CD8-positive, alpha-beta memory T cell (primary cell): ENCODE measurements at places on chromosomes 16 and 17. TPM values are rescaled to one million over a fixed set of nuclear protein-coding genes. Genes with fewer than 3 reads are reported as not detected.

The CACNG3 gene
- total RNA-seq, result not detected

The WNT3 gene
- total RNA-seq, result not detected

The CDRT15L2 gene
- not detected for total RNA-seq

DNA sequence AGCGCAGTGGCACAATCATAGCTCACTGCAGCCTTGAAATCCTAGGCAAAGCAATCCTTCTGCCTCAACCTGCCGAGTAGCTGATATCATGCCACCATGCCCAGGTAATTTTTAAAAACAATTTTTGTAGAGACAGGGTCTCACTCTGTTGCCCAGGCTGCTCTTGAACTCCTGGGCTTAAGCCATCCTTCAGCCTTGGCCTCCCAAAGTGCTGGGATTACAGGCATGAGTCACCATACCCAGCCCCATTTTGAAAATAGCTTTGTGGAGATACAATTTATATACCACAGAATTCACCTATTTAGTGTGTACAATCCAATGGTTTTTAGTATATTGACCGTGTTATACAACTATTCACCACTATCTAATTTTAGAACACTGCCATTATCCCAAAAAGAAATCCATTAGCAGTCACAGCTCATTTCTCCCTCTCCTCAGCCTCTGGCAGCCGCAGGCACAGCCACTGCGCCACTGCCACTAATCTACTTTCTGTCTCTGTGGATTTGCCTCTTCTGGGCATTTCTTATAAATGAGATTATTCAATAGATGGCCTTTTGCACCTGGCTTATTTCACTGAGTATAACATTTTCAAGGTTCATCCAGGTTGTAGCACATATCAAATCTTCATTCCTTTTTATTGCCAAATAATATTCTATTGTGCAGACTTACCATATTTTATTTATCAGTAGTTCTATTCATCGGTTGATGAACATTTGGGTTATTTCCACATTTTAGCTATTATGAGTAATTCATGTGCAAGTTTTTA, 6.5 kb downstream of the RNF157 start:
- H3K4me3 ChIP-seq, result no peak overlapping the region
- no peaks in the 10 kb centered on the region for H3K36me3 ChIP-seq
- peaks cover 26% of the 10 kb centered on the region for H3K4me1 ChIP-seq
- no peak for DNase-seq
- no peaks in the 10 kb centered on the region for H3K27me3 ChIP-seq

- peaks cover 19% of the 10 kb centered on the region for H3K4me1 ChIP-seq
- H3K27me3 ChIP-seq, result no peaks in the 10 kb centered on the region
- H3K36me3 ChIP-seq, result no peaks in the 10 kb centered on the region
- H3K4me3 ChIP-seq, result no peak overlapping the region
- no peak for DNase-seq
Observed at GRCh38 chr17:7864995-7865650, 7.3 kb downstream of the CYB5D1 start.

- no peak for DNase-seq
- H3K27ac ChIP-seq, result no peak overlapping the region
- H3K27me3 ChIP-seq, result no peaks in the 10 kb centered on the region
- no peak overlapping the region for H3K4me3 ChIP-seq
Observed at GRCh38 chr16:50642349-50642748, 38.8 kb downstream of the SNX20 start.

GRCh38 chr16:48447940-48448536, 62.8 kb upstream of the SIAH1 start:
- no peaks in the 10 kb centered on the region for H3K36me3 ChIP-seq
- no peak for DNase-seq
- no peaks in the 10 kb centered on the region for H3K27me3 ChIP-seq
- H3K4me1 ChIP-seq, result no peaks in the 10 kb centered on the region

DNA sequence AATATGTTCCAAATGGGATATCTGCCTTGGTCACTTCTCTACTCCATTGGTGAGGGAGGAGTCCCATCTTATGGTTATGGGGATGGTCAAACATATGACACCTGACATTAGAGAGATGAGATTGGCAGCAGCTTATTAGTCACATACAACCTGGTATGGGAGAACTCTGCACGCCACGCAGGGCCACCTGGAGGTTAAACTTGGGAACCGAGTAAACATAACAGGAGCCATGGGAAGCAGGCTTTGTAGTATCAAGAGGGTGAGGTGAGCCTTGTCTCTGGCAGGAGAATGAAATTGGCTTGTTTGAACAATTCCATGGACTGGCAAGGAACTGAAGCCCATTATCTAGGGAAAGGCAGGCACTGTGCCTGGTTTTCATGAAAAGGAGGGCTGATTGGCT, 238.7 kb upstream of the ELAC2 start:
- H3K27ac ChIP-seq, result no peak overlapping the region
- H3K4me3 ChIP-seq, result no peak overlapping the region
- DNase-seq, result no peak
- no peaks in the 10 kb centered on the region for H3K27me3 ChIP-seq
